ENCODE measurements at places on chromosomes 16 and 17. TPM values are rescaled to one million over a fixed set of nuclear protein-coding genes. Genes with fewer than 3 reads are reported as not detected.

KRTAP17-1 gene
- polyA plus RNA-seq, result not detected

TP53TG3 gene
- polyA plus RNA-seq, result not detected

PLD2 gene
- 16.8 TPM for polyA plus RNA-seq

HBA2 gene
- not detected for polyA plus RNA-seq

C16orf74 gene
- 46.8 TPM for polyA plus RNA-seq

P2RX1 gene
- 3.6 TPM for polyA plus RNA-seq

CNEP1R1 gene
- polyA plus RNA-seq, result 30.6 TPM

SRCIN1 gene
- polyA plus RNA-seq, result 2.3 TPM

SLC6A2 gene
- polyA plus RNA-seq, result 1.9 TPM

ASPHD1 gene
- polyA plus RNA-seq, result 1.8 TPM

KIF2B gene
- not detected for polyA plus RNA-seq

SPOP gene
- 111 TPM for polyA plus RNA-seq

HSF4 gene
- 1.7 TPM for polyA plus RNA-seq

WWP2 gene
- 21.3 TPM for polyA plus RNA-seq

ST6GALNAC2 gene
- polyA plus RNA-seq, result 0.88 TPM

RPUSD1 gene
- 27.0 TPM for polyA plus RNA-seq

ASPA gene
- polyA plus RNA-seq, result not detected

SLFN14 gene
- 0.12 TPM for polyA plus RNA-seq

LDHD gene
- polyA plus RNA-seq, result 6.0 TPM

OR3A3 gene
- not detected for polyA plus RNA-seq

MEOX1 gene
- polyA plus RNA-seq, result not detected

NPLOC4 gene
- polyA plus RNA-seq, result 58.9 TPM

SPAG9 gene
- 12.1 TPM for polyA plus RNA-seq

PITPNM3 gene
- 1.8 TPM for polyA plus RNA-seq

SLC12A3 gene
- not detected for polyA plus RNA-seq

DHRS7C gene
- not detected for polyA plus RNA-seq

LRRC37A gene
- 2.9 TPM for polyA plus RNA-seq

LRRC37A3 gene
- 10.3 TPM for polyA plus RNA-seq

DPEP3 gene
- not detected for polyA plus RNA-seq

MYH11 gene
- 12.2 TPM for polyA plus RNA-seq

TNFSF13 gene
- 3.9 TPM for polyA plus RNA-seq

MT4 gene
- not detected for polyA plus RNA-seq

ABCA6 gene
- not detected for polyA plus RNA-seq

SLC5A10 gene
- polyA plus RNA-seq, result not detected

C17orf50 gene
- 1.2 TPM for polyA plus RNA-seq

TEKT5 gene
- 0.48 TPM for polyA plus RNA-seq

Measured in cardiac muscle cell (in vitro differentiated cells and primary cell).